Stimulated activated CD8-positive, alpha-beta memory T cell treated with anti-CD3 and anti-CD28 coated beads, Interleukin-4, amount 100 ng/mL, for 24 hours (primary cell): ENCODE measurements at places on chromosomes 16 and 17.

GRCh38 chr17:949623-950303 lies 29.8 kb downstream of the NXN start:
- no peak for DNase-seq

- no peak for DNase-seq
Observed at GRCh38 chr16:35131429-35131828, 1672.0 kb downstream of the TP53TG3F start.

- DNase-seq: no peak
Observed at GRCh38 chr17:17728550-17729251, 47.4 kb downstream of the RAI1 start.

GRCh38 chr16:89113661-89114060 lies 20.0 kb downstream of the ACSF3 start:
- DNase-seq: no peak

DNA sequence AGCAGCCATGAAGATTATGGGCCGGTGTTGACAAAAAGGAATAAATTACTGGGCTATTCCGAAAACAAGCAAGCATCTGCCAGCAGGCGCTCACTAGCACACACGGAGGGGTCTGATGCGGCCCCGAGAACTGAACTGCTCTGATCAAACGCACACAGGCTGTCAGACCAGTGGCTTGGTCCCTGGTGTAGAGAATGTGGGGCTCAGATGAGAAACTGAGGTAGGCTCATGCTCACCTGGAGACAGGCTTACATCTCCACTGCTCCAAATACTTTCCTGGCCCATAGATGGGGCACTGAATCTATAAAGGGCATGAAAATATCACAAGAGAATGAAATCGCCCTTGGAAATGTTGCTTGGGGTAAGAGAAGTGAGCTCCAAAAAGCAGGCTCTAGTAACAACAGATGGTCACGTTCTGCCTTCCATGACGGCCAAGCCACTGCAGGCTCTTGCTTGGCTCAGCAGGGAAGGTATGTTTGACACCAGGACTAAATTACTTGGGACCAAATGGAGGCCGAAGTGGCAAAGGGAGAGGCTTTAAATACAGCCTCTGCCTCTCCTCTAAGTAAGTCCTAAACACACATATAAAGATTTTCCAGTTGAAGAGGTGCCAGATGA lies 5.4 kb downstream of the ABR start:
- no peak for DNase-seq

GRCh38 chr16:28898942-28899341 lies 20.7 kb downstream of the ATP2A1 start:
- DNase-seq: no peak

DNA sequence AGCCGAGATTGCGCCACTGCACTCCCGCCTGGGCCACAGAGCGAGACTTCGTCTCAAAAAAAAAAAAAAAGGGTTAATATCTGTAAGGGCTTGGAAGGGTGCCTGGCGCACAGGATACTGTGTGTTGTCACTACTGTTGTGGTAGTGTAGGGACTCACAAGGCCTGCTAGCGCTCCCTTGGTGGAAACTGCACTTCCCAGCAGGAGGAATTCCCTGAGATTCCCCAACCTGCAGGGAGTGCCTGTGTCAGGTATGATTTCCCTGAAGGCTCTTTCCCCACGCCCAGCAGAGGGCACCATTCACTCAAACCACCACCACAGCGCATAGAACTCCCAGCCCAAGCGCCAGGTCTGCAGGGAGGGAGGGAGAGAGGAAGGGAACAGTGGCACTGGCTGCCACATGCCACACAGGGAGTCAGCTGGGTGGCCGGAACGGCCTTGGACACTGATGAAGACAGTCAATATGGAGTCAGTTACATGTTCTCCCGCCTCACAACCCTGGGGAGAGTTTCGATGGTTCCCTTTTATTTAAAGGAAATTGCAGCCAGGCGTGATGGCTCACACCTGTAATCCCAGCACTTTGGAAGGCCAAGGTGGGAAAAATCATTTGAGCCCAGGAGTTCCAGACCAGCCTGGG lies 32.7 kb upstream of the CDH1 start:
- peak; percentile 34 for DNase-seq

GRCh38 chr17:80455336-80455710 lies 21.1 kb downstream of the NPTX1 start:
- peak; percentile 28 for DNase-seq

- DNase-seq: no peak
Observed at GRCh38 chr16:89375021-89375420, 115.3 kb downstream of the ANKRD11 start.

- no peak for DNase-seq
Observed at GRCh38 chr17:7218758-7219157, 878 bp downstream of the DLG4 start.

- DNase-seq: no peak
Observed at GRCh38 chr16:15509593-15510535, 75.5 kb downstream of the BMERB1 start.

DNA sequence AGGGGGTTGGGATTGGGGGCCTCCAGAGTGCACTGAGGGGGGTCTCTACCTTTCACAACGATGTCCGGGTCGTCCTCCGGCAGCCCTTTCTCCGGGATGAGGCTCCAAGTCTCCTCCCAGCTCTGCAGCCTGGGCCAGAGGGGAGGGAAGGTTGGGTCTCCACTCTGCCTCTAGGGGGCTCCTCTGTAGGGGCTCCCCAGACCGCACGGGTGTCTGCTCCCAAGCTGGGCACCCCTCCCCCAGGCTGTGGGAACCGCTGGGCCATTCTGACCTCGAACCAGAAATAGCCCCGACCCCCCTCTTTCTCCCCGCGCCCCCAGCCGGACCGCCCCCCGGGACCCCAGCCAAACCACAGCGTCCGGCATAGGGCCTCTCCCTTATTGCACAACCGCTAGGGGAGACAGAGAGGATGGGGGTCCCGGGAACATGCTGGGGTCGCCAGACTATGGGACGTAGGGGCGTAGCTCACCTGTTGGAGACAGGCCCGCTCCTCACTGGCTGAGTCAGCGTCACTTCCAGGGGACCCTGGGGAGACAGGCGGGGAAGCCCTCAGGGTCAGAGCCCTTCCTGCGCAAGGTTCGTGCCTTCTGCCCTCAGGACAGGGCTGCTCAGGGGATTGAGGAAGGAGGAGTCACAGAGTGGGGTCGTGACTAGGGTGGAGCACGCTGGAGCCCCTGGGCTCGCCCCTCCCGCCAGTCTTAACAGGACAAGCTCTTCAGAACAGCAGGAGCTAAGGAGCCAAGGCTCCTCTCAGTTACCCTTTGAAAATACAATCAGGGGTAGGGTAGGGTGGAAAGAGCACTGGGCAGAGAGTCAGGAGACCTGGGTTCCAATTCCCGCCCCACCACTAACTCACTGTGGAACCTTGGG lies 2.7 kb downstream of the PLEKHH3 start:
- no peak for DNase-seq

- DNase-seq: no peak
Observed at GRCh38 chr17:27733773-27734172, 66.6 kb downstream of the NOS2 start.

GRCh38 chr16:931626-932500 lies 38.9 kb downstream of the LMF1 start:
- no peak for DNase-seq

- no peak for DNase-seq
Observed at GRCh38 chr17:77456951-77457548, 316.3 kb downstream of the SEC14L1 start.

GRCh38 chr16:89179148-89179484 lies 7.6 kb downstream of the CDH15 start:
- no peak for DNase-seq

DNA sequence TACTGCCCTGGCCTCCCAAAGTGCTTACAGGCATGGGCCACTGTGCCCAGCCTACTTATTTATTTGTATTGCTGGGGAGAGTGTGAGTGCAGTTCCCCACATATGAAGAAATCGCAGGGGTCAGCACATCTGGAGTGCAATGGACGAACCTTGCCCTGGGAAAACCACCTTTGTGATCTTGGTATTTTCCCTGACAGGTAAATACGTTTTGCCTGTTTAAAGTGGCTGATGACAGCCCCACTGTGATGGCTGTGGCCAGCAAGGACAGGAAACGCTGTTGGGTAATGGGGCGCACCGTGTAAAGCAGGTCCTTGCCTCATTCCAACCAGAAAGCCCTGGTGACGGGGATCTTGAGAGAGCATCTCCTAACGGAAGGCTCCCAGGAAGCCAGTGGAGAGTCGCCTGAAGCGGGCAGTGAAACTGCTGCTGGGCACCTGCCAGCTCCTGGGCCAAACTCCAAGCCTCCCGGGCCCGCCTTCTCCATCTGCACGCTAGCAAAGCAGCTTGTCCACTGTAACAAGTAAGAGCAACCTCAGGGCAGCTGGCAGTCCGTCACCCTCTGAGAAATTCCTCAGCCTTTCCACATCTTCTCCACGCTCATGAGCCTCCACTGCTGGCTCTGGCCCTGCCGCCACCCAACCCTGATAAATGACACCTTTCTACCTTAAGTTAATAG lies 17.5 kb downstream of the EMC8 start:
- DNase-seq: no peak

DNA sequence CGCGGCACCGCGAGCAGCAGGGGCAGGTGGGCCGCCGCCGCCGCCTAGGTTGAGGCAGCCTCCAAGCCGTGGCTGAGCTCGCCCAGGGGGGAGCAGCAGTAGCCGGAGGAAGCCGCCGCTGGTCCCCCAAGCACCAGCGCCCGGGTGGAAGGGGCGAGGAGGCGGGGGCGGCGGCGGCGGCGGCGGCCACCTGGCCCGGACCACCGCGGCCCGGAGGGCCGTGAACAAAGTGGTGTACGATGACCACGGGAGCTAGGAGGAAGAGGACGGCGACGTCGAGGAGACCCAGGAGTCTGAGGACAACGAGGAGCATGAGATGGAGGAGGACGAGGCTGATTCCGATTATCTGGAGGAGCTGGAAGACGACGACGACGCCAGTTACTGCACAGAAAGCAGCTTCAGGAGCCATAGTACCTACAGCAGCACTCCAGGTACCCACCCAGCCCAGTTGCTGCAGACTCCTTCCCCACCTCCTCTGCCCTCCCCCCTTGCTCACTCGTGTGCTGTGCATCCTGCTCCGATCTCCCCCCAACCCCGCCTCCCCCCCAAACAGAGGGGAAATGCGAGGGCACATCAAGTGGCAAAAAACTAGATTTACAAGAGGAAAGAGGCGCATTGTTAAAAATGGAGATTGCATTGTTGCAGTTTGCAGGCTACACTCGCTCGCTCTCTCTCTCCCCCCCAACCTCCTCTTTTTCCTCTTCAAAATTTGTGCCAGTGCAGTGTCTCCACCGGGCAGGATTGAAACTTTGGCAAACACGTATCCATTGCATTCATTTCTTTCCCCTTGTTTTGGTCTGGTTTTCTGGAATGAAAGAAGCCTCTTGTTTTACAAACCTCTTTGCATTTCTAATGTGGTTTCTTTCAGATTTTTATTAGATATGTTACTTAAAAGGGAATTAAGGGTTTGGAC lies 41.8 kb upstream of the AMZ2 start:
- DNase-seq: no peak

DNA sequence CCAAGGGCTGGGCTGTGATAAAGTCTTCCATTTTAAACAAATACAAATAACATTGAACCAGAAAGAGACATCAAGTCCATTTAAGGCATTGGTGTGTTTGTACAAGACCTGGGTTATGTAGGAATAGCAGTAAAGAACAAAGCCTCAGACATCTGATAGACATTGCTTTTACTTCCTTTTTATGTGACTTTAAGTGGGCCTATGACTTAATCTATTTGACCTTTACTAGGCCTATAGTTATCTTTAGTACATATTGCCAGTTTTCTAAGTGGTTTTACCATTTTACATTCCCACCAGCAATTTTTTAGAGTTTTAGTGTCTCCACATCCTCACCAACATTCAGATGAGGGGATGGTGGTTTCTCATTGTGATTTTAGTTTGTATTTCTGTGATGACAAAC lies 298.8 kb downstream of the ZFHX3 start:
- no peak for DNase-seq

DNA sequence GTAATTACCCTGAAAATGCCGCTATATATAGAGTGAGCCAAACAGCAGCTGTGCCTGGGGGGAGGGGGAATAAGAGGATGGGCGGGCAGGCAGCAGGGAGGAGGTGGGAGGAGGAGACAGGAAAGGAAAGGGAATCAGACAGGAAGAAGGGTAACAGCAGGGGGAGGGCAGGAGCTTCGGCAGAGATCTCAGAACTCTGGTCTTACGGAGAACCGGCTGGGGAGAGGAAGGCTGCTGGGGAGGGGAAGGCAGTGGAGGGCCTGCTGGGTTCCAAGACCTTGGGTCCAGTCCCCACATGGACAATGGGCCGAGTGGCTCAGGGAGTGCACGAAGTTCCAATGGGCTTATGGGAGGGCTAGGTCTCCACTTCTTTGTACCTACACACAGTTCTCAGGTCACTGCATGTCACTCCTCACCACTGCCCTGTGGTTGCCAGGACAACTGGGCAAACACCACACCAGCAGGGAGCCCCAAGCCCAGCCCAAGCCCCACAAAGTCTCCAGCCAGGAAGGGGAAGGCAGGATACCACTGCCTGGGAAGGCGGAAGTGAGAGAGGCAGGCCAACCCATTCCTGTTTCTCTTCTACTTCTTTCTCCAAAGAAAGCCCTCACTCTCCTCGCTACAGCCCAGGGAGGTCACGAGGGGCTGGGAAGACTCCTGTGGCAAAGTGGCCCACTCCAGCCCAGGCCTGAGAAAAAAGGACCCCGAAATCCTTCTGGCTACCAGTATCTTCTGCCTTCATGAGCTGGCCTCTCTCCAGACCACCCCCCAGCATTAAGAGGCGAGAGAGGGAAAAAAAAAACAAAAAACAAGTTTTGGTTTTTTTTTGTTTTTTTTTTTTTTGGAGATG lies 25.3 kb downstream of the G6PC3 start:
- no peak for DNase-seq

GRCh38 chr17:30321314-30321713 lies 12.5 kb downstream of the TMIGD1 start:
- no peak for DNase-seq

- no peak for DNase-seq
Observed at GRCh38 chr16:81654346-81654745, 124.7 kb upstream of the PLCG2 start.

- no peak for DNase-seq
Observed at GRCh38 chr17:4417129-4417667, 16.5 kb upstream of the SPNS3 start.

DNA sequence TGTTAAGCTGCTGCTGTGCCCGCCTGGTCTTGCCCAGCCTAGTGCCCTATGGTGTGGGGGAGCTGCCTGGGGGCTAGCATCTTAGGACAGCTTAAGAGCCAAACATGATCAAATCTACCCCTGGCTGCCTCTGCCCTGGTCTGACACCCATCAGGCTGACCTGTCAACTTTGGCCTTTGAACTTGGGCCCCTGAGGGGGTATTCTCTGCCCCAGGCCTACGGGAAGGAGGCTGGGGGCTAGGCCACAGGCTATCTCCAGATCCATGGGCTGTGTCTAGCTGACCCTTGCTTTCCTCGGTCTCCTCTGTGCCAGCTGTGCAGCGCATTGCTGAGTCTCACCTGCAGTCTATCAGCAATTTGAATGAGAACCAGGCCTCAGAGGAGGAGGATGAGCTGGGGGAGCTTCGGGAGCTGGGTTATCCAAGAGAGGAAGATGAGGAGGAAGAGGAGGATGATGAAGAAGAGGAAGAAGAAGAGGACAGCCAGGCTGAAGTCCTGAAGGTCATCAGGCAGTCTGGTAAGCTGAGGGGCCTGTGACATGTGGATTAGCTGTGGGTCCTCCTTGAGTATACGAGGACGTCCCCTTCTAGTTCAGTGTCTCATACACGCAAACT lies 3.3 kb upstream of the STARD3 start:
- no peak for DNase-seq

GRCh38 chr17:74924250-74924948 lies at the start of gene OTOP2:
Gene OTOP2, plus strand, starts transcription at chr17:74924273. Its CDS starts 360 bp downstream, at chr17:74924633.
- no peak for DNase-seq
